NCI-H2081 treated with DMSO at 0.1 percent for 48 hours (cell line): ENCODE measurements at places on chromosomes 13 and 19.

DNA sequence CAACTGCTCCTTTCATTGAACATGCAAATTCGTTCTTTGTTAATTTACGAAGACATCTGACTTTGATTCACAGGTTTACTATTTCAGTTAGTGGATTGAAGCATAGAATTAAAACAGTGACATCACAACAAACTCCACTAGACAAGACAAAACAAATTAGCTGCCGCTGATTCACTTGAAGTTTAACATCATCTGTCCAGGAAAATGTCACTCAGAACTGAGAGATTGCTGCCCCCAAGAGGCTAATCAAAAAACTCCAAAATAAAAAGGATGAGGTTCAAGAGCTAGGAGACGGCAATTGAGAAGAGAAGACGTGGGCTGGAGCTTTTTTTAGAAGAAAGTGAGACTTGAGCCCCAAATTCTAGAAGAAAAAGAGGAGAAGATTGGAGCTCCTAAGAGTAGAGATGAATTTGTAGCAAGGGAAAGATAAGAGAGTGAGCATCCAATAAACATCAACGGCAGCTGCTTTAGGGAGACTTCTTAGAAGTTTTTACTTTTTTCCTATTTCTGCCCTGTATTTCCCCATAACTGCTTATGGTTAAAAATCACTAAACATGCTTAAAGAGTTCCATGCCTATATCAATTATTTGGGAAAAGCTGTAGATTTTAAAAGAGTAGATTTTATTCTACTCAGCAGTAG lies 40.8 kb upstream of the TPP2 start:
- DNase-seq, result no peak

DNA sequence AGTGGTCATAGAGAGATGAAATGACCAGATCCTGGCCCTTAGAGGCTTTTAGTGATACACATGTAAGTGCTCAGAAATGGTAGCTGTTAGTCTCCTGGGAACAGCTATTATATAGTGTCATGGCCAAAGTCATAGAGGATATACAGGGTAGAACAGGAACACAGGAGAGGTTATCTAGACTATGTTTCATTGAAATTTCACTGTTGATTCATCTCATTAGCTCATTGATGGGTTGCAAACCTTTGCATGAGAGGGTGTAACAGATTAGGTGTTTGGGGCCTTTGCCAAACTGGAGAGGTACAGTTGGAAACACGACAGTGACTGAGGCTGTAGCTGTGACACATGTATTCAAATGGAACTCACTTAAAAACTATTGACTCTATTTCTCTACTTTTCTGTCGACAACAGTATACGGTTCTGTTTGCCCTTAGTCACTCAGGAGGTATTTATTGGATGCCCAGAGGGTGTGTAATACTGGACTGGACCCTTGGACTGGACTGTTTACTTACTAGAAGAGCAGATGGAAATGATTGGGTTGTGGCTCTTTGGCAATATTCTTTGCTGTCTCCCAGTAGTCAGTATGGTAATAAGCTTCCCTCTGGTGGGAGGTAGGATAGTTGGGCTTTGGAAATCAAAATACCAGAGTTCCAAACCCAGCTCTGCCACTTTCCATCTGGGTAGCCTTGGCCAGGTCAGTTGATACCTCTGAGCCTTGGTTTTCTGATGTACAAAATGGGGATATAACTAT lies 29.8 kb downstream of the ARHGAP35 start:
- no peak for DNase-seq

DNA sequence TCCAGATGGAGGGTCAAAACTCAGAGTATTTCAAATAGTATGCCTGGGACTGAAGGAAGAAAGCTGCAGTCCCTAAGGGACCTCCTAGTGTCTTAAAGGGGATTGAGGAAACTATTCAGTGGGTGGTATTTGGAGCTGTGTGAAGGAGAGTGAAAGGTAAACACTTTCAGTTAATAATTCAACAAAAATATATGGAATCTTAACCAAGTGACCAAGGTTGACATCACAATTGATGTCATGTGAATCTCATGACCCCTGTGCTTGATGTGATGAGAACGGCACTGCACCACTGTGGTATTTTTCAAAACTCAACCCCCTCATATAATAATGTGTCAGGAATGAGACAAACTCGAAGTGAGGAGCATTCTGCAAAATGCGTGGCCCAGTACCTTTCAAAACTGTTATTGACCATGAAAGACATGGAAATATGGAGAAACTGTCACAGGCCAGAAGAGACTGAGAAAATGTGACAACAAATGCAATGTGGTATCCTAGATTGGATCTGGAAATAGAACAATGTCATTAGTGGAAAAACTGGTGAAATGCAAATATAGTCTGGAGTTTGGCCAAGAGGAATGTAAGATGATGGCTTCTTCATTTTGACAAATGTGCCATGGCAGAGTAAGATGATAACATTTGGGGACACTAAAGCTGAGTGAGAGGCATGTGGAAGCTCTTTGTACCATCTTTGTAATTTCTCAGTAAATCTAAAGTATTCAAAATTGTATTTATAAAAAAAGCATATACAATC lies 553.9 kb downstream of the RFC3 start:
- no peak for DNase-seq

DNA sequence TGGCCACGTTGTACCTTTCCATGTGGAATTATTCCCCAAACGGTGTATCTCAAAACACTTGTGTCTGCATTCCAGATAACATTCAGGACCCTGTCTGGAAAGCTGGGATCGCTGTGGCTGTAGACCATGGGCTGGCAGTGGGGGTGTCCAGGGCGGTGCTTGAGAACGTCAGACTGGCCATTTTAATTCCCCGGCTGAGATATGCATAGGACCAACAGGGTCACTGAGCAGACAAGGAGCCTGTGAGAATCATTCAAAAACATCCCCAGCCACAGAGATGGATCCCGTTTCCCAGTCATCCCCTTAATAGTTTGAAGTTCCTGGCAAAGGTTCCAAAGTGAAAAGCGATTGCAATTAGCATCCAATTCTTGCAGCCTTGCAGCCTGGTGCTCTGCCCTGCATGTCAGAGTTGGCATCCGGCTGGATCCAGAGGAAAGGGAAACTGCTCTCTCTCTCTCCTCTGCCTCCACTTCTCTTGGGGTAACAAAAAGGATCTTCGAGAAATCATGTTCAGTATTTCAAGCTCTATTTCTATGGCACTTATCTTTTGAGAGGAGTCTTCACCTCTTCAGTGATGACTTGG lies 41.6 kb downstream of the IFT88 start:
- DNase-seq, result no peak

DNA sequence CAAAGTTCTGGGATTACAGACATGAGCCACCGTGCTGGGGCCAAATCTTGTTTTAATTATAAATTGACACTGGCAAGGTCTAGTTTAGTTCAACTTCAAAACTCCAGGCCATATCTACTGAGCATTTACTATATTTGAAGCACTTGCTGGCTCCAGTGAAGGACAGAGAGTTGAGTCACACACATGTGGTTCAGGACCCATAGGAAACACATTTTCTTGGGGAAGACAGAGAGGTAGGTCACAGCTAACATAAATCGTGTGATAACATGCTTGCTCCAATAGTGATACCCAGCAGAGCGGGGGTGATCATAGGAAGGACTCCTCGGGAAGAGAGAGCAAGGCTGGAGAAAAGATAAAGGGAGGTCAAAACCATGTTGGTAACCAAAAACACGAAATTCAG lies 170.6 kb upstream of the TSC22D1 start:
- DNase-seq, result no peak

DNA sequence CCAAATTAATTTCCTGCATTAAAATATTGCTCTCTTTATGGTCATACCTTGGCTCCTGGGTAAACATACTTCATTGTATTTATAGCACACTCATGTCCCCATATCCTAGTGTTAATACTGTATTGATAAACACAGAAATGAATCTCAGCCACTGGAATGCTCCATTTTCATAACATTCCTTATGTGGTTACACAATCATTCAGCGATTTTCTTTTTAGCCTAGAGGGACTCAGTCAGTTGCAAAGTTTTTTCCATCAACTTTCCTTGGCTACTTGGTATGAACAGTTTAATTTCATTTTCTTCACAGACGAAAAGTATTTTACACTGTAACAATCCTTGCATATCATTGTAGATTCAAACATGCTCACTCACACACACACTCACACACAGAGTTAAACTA lies 471.5 kb downstream of the FGF14 start:
- DNase-seq, result no peak

DNA sequence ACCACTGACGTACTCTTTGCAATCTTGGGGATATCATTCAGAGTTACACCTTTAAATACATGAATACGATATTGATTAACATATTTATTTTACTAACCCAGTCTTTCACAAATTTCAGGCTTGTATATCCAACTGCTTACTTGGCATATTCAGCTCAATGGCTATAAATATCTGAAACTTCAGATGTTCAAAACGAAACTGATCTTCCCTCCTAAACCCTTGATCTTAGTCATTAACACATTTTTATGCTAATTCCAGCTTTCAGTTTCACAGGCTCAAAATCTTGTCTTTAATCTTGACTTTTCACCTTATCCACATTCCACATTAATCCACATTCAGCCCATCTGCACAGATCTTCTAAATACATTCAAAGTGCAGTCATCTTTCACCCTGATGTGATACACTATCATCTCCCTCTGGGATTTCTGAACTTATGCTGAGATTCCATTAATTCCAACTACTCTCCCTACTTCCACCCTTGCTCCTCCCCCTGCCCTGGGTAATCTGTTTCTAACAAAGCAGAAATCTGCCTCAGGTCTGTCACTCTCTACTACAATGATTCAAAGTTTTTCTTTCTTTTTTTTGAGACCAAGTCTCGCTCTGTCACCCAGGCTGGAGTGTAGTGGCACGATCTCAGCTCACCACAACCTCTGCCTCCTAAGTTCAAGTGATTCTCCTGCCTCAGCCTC lies 387.2 kb downstream of the GPC5 start:
- DNase-seq, result no peak

DNA sequence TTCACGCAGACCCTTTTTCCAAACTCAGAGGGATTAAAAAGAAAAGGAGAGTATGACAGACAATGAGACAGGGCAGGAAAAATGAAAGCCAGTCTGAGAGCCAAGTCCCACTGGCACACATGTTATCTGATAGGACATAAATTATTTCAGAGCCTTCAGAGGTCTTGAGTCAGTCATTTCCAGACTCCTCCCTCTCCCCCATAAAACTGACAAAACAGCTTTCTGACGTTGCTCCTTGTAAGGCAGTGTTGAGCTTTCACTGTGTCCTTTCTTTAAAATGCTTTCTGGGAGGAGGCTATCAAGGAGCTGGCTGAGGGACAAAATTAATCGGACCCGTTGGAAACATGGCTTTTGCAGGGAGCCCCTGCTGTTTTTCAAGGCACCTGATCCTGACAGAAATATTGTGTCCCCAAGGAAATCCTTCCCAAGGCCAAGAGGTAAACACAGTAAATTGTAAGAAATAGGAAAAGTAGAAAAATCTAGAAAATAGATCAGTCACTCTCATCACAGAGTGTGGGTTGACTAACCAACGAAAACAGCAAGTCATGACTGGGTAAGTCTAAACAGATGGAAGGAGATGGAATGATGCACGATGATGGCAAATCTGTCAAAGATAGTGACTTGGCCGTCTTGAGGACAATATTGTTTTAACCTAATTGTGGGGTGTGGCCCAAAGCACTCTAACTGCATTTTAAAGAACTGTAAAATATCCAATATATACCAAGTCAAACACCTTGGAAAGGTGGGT lies 89.7 kb downstream of the DCT start:
- DNase-seq, result no peak

DNA sequence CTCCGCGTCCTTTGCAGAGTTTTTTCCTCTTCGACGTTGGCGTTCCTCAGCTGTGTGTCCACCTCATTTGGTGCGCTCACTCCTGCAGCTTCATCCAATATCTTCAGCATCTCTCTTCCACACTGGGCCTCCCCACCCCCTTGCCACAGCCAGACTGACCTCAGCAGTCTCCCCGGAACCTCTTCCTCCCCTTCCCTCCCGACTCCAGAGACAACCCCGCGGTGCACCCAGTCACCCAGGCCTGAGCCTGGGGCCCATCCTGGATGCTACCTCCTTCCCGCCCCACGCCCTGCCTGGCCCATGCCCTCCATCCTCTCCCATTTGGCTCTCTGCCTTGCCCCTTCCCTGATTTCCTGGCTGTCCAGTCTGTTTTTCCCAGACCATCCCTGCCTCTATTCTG lies 8.1 kb upstream of the C5AR2 start:
- DNase-seq, result no peak
